Activated CD4-positive, alpha-beta T cell treated with anti-CD3 and anti-CD28 coated beads, Interleukin-10, Interleukin-2, amounts not matched to agents 100 ng/mL and 50 ng/mL, durations not matched to agents 16 hours and 8 hours (primary cell): ENCODE measurements at places on chromosomes 12 and 14.
A peak's percentile ranks its signal among the peaks of the same experiment; 100 is the strongest.

DNA sequence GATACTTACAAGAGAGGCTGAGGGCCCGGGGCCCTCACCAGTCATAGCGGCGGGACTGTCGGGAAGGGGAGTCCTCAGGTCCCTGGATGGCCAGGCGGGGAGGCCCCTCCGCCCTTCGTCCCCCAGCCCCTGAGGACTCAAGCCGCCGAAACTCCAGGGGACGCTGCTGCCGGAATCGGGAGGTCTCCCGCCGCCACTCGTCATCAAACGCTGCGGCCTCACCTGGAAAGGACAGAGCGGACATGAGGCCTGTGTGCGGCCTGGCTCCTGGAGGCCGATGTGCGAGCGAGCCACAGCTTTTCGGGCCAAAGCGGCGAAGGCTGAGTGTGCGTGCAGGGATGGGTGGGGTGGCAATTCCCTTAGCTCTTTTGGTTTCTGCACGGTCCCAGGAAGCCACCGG lies 4.2 kb downstream of the MLF2 start:
- DNase-seq, result no peak

DNA sequence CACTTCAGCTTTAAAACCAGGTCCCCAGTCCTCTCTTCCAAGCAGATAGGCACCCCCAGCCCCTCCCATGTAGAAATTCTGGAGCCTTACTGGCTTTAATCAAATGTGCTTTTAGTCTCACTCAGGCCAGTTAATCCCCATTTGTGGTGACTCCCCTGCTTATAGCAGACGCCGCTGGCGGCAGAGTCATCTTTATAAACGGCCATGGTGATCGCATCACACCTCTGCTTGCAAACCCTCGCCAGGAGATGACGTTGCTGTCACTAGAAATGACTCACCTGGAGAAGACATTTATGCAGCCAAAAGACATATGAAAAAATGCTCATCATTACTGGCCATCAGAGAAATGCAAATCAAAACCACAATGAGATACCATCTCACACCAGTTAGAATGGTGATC lies 369.3 kb downstream of the VRK1 start:
- no peak for DNase-seq

GRCh38 chr12:68001486-68002466 lies 12.5 kb downstream of the IFNG-AS1 start:
- DNase-seq, result peak; percentile 43

- DNase-seq, result no peak
These were observed 158.0 kb downstream of the KCNK10 start for GRCh38 chr14:88164906-88165534.

- DNase-seq, result no peak
These were observed 60.5 kb downstream of the FBXW8 start for GRCh38 chr12:116971222-116971621.

GRCh38 chr14:105135700-105136395 lies 32.7 kb downstream of the JAG2 start:
- DNase-seq, result no peak

DNA sequence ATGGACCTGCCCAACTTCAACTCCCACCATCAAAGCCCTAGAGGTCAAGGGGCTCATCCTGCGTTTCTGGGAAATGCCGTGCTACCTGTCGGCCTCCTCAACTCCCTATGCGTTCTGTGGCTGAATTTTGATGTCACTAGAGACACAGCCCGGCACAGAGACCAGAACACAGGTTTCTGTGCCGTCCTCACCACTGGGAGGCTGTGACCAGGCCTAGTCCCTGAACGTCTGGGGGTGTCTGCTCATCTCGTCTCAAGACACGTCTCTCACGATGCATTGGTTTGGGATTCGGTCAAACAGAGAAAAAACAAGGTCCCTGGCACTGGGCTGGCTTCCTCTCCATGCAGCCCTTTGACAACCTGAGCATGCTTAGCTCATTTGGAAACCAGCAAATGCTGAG lies 33.5 kb downstream of the SLC15A4 start:
- DNase-seq, result no peak

GRCh38 chr12:124523071-124523470 lies 44.3 kb downstream of the NCOR2 start:
- DNase-seq, result no peak

GRCh38 chr12:114240288-114240687 lies 165.7 kb downstream of the TBX5 start:
- DNase-seq, result no peak

DNA sequence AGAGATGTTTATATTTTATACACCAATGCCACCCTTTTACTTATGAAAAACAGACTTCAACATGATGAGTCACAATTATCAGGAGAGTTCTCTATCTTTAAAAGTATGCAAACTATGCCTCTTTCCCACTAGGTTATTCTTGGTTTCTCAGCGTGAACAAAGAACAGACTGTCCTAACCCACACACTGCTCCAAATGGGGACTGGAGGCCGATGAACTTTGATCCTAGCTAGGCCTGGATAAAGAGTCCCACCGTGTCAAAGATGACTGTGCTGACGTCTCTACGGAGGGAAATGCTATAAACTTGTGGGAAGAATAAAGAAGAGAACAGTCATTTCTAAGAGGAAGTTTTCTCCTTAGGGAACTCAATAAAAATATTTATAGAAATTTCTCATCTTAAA lies 160.1 kb downstream of the EPS8 start:
- DNase-seq, result no peak

DNA sequence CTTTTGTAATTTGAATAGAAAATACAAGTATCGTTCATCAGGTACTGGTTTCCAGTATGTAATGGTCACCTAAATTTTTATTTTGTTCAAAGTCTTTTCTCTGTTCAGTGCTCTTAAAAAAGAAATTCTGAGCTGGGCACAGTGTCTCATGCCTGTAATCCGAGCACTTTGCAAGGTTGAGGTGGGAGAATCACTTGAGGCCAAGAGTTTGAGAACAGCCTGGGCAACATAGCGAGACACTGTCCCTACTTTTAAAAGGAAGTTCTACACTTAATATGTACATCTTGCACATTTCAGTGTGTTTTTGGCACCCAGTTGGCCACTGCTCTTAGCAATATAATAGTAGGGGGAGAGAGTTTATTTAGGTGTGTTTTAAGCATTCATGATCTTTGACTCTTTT lies 27.9 kb downstream of the PCNX1 start:
- no peak for DNase-seq

DNA sequence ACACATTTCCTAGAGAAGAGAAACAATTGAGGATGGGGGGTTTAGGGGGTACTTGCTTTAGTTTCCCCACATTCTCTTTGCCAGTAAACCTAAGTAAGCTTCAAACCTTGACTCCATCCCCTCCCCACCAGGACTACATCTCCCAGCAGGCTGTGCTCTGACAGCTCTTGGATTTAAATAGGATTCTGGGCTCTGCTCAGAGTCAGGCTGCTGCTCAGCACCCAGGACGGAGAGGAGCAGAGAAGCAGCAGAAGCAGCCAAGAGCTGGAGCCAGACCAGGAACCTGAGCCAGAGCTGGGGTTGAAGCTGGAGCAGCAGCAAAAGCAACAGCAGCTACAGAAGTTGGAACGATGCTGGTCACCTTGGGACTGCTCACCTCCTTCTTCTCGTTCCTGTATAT lies 20.6 kb downstream of the RDH12 start:
- no peak for DNase-seq

GRCh38 chr12:70309348-70309747 lies 56.7 kb upstream of the KCNMB4 start:
- peak; percentile 1 for DNase-seq

- no peak for DNase-seq
These were observed 13.6 kb downstream of the DLK1 start for GRCh38 chr14:100740196-100740825.

DNA sequence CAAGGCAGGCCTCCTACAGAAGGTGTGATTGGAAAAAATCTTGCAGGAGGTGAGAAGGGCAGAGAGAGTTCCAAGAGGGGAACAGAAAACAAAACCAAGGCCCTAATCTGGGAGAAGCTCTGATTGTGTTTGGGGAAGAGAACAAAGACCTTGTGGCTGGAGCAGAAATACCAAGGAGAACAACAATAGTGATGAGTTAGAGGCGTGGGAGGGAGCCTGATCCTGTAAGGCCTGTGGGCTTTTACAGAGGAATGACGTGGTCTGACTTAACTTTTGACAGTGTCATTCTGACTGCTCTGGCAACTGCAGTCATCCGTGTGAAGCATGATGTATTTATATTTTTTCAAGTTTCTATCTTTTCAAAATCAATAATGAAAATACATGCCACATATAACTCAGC lies 200.6 kb downstream of the ANO4 start:
- DNase-seq, result no peak

DNA sequence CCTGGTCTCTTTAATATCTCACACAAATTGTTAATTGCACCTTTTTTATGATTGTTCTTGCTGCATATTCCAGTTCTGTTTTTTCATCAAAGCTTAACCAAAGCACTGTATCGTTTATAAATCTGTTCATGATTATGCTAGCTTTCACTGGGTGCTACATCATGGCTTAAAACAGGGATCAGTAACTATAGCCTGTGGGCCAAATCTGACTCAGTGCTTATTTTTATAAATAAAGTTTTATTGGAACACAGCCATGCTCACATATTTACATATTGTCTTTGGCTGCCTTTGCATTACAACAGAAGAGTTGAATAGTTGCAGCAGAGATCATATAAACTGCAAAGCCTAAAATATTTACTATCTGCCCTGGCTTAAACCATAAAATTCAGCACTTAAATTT lies 183.4 kb upstream of the NRXN3 start:
- no peak for DNase-seq

DNA sequence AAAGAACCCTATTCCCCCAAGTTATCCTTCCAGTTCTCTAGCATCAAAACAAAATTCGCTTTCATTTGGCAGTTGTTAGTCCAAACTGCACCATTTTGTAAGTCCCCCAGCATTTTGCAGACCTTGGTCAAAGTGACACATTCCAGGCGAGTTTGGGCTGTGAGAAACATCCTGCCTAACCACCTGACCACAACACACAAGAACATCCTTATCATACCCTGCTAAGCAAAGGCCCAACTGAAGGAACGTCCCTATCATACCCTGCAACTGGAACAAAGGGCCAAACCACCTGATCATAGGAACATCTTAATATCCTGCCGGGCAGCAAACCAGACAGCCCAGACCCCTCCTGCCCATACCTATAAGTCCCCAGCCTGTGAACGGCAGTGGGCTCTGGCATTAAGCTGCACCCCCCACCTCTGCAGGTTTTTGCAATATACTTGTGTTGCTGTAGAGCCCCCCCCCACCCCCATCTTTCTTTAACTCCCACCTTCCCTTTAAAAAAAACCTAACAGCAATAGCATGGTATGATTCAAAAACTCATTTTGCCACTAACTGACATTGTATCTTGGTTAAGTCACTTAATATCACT lies 2.7 kb downstream of the PCNX4 start:
- DNase-seq, result peak; percentile 78

DNA sequence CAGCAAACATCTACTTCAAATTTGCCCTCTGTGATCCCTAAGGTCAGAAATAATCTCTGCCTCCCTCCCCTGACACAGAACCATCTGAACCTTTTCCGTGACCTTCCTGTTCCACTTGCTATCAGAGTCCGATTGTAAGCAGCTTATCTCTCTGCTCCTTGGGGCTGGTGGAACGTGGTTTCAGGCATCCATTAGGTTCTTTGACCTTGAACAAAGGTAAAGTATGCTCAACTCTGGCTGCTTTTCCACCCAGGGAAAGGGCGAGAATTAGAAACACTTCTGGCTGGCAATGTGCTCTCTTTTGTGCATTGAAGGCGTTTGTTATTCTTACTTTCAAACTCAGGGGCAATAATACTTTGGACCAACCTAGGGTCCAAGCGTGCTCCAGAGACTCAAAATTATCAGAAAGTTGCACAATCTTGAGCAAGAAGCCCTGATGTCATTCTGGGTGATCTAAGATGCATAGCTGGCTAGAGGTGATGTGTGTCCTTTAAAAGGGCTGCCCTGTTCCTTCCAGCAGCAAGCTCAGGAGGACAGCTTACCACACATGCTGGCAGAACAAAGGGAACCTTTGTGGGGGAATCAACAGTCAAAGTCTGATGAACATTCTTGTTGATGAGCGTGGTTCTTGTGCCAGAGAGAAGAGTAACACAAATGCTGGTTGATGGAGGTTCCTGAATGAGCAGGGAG lies 29.8 kb downstream of the ADGRD1 start:
- no peak for DNase-seq

DNA sequence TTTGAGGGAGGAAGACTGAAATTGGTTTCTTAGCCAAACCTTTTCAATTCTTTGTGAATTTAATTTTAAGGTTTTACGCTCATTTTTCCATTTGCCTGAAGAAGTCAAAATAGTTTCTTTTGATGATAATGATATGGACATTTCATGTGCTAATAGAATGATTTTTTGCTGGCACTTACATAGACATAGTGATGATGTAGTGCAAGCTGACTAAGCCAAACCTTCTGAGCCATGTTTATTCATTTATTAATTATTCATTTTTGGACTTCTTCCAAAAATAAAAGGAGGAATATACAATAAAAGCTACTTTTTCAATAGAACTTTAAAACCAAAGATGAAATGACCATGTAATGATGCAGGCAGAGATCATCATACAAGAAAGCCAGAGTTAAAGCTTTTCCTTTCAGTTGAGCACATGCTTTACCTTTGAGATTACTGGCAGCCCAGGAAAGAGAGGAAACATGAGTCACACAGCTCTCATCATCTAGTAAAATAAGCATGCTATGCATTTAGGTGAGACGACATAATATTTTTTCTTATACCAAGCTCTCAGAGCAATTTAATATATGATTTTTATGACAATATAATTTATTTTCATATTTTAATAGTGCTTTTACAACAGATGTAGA lies 24.8 kb downstream of the KCNA1 start:
- DNase-seq, result no peak

GRCh38 chr12:76713130-76713529 lies 50.8 kb upstream of the ZDHHC17 start:
- no peak for DNase-seq

GRCh38 chr14:69505338-69506240 lies 21.1 kb downstream of the PLEKHD1 start:
- DNase-seq, result no peak
